ENCODE measurements at places on chromosomes 16 and 17. TPM values are rescaled to one million over a fixed set of nuclear protein-coding genes. Genes with fewer than 3 reads are reported as not detected.

DNA sequence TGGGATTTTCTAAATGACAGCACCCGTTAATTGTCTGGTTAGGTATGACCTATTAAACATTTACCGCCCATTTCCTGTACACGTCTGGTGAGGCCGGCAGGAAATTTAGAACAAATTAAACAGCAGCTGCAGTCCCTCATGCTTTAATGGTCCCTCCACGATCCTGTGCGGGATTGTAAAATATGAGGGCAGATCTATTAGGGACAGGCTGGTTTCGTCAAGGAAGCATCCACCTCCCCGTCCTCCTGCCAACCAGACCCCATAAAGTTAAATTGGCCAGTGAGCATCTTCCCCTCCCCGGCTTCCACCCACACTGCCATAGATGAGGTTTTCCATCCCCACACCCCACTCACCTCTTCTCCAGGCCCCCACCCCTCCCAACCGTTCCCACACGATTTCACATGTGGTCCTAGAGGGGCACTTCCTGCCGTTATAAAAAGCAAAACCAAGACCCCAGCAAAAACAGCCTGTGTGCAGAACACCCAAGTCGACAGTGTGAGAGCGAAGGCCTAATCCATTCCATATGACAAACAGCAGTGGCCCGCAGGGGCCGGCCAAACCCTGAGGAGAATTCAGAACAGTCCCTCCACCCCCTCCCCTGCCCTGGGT lies 331.9 kb downstream of the FOXL1 start:
- H3K27ac ChIP-seq = no peak overlapping the region
- no peak for DNase-seq
- no peaks in the 10 kb centered on the region for H3K4me1 ChIP-seq
- no peaks in the 10 kb centered on the region for H3K36me3 ChIP-seq
- no peak overlapping the region for H3K4me3 ChIP-seq
- peaks cover 99% of the 10 kb centered on the region for H3K27me3 ChIP-seq

Gene CDIP1
- 18.4 TPM for total RNA-seq

DNA sequence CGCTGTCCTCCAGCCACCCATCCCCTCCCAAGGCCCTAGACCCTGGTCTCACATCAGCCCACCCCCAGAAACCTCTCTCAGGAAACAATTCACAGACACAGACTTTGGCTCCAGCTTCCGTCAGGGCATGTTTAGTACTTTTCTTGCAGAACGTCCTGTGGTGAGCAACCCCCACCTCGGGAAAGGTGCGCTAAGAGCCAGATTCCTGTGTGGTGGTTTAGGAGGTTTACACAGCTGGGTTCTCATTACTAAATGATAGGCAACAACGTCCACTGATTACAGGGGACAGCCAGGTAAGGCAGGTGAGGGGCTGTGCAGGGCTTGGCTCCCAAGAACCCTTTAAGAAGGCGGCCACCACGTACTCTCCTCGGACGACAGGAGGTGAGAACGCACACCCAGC lies 29.3 kb downstream of the KIFC3 start:
- H3K4me1 ChIP-seq = no peaks in the 10 kb centered on the region
- H3K4me3 ChIP-seq = no peak overlapping the region
- no peaks in the 10 kb centered on the region for H3K27me3 ChIP-seq

DNA sequence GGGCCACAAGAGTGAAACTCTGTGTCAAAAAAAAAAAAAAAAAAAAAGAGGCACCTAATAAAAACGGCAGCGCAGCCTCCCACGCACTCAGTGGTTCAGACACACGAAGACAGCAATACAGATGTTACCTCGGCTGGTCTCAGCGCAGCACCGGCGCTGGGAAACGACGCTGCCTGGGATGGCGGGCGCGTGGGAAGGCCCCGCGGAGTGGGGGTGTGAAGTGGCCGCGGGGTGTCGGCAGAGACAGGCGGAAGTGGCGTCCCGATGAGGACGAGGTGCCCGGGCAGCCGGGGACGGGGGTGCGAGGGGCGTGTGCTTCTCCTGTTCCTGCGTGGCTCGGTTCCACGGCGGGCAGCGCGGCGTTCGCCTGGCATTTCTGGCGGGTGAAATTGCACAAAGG lies 179.4 kb downstream of the BANP start:
- no peaks in the 10 kb centered on the region for H3K27me3 ChIP-seq
- no peak for DNase-seq
- H3K36me3 ChIP-seq = no peaks in the 10 kb centered on the region
- no peak overlapping the region for H3K4me3 ChIP-seq
- H3K4me1 ChIP-seq = no peaks in the 10 kb centered on the region

Gene DHRS7C
- total RNA-seq = not detected

Data from PC-9 (cell line).